ENCODE measurements at places on chromosomes 12 and 14.

DNA sequence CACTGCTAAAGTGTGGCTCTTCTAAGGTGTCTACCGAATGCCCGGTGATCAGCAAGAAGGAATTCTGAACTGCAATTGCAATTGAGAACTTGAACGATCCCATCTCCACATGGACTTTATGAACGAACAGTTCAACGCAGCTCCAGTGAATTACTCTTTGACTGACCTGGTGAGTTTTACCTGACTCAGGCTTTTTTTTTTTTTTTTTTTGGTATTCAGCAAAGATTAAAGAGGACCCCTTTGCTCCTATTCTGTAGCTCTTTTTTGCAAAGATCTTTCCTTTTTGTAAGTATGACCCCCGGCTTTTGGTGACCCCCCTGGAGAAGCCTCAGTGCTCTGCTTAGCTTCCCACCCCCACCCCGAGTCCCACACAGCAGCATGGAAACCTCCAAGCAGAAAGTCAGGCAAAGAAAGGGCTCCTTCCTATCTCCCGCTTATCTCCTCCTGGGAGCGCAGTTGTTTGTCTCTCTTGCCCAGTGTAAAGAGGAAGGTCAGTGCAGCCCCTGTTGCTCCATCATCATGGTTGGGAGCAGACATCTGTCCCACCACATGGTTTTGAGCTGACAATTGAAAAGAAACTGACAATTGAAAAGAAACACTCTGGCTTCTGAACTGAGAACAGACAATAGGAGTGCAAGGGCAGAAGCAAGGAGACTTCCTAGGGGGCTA lies 72.1 kb upstream of the DIO3 start:
- DNase-seq = no peak

DNA sequence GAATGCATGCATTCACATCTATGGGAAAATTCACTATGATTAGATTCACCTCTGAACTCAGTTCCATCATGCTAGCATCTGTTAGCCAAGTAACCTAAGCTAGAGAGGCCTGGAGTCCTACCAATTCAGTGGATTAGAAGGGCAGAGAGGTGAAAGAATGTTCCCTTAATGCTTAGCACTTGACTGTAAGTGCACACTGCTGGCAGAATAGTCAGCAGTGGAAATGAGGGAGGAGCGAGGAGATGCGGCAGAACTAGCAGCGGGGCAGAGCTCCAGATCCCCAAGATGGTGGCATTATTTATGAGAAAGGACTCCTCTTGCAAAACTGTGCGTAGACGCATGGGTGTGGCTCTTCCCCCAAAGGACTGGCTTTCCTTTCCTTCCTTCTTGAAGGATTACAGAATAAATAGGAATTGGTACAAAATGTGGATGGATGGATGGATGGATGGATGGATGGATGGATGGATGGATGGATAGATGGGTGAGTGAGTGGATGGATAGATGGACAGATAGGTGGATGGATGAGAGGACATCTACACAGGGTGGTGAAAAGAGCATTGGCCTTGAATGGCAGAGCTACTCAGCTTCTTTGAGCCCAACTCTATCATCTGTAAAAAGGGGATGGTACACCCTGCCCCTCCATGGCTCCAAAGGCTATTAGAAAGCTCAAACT lies 227.2 kb downstream of the CHST11 start:
- no peak for DNase-seq

GRCh38 chr12:123498126-123498825 lies 35.2 kb downstream of the RILPL1 start:
- DNase-seq = no peak

GRCh38 chr14:22800346-22800745 lies 14.9 kb downstream of the SLC7A7 start:
- no peak for DNase-seq

DNA sequence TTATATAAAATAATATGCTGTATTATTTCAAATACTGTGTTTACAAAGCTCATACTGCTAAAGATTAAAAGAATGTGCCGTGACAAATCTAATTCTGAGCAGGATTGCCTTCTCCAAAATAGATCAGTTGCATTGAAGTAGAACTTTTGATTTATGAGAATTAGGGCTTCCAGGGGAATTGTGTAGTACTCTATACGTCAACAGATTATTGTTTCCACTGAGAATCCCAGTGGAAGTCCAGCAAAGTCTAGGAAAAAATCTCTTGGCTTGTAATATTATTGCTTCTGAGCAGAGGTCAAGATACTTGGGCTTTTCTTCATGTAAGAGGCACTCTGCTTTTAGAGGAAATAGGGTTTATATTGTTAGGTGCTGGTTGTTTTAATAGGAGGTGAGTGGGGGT lies 133.9 kb downstream of the TRHDE start:
- DNase-seq = no peak

DNA sequence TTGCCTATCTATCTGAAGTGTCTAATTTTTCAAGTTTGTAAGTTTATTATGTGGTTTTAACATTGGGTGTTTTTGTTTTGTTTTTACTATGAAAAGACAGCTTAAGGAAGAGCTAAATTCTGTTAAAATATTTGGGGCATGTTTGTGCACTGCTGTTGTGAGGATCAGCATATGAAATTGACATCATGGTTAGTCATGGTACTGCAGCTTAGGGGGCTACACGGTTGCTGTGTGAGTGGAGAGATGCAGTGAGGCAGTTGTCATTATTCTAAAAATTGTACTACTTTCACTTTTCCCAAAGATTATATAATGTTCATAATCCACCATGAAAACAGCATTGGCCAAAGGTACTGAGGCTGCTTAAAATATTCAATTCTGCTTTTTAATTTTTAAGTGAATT lies 49.0 kb downstream of the ZC3H14 start:
- no peak for DNase-seq

GRCh38 chr12:108614639-108615038 lies 16.8 kb upstream of the TMEM119 start:
- no peak for DNase-seq

DNA sequence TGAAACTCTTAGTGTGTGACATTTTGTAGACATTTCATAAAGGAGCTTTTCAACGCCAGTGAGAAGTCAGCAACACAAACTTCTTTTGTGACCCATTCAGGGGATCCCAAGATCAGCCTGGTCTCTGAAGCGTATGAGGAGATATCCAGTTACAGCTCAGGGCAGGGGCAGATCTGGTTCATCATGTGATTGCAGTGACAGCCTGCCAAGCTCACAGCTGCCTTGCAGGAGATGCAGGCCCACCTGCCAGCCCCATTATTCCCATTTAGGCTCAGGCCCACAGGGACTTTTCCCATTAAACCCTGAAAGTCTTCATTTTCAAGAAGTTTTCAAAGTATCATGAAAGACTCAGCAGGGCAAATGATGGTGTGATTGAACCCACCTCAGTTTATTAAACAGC lies 38.3 kb downstream of the SRGAP1 start:
- DNase-seq = no peak

DNA sequence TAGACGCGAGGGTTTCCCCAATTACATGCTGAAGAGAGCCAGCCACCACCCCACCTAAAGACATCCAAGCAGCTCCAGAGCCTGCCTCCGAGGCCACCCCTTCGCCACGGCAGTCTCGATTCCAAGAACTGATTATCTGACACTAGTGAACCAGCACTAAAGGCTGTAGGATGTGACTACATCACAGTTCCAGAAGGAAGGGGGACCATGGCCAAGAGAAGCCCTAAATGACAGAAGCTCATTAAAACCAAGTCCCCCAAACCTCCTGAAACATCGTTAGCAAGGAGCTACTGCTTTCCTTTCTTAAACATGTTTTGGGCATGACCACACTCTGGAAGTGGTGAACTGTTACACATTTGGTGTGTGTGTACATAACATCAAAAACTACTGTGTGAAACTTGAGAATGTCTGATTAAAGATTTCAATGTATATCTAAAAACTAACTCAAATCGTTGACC lies 88.2 kb downstream of the DUSP16 start:
- DNase-seq = no peak

DNA sequence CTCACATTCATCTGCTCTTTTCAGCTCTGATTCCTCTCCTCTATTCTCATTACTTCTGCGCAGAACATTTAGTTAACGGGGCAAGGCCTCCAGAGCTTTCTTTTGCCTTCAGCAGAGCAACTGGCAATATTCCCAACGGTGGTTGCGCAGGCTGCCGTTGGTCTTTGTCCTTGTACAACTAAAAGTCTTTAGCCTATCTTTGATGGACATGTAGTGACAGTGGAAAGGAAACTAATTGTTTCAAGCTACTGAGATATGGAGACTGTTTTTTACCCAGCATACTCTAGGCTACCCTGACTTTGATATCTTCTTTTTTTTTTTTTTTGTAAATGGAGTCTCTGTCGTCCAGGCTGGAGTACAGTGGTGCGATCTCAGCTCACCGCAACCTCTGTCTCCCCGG lies 12.6 kb downstream of the R3HDM2 start:
- DNase-seq = no peak

GRCh38 chr12:46298261-46298660 lies 29.4 kb upstream of the SLC38A1 start:
- no peak for DNase-seq
